D341Med (cell line): ENCODE measurements at places on chromosomes 4 and X.

DNA sequence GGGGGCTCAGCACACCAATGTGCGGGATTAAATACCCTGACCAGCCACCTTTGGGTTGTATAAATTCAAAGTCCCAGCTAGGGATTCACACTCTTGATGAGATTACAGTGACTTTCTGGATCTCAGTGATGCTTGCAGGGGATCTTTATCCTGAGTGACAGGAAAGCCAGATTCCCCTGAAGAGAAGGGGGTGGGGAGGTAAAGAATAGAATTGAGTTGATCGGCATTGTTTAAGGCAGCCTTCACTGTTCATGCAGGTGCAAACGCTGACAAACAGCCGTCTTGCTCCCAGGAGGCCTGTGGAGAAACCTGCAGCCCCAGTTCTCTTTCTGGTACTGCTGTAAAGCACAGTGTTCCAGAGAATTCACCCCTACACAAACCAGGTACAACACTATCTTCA is 19.0 kb downstream of the CXXC4 start:
- DNase-seq = peak; percentile 24

GRCh38 chr4:126595643-126596042 is 1037.1 kb upstream of the INTU start:
- DNase-seq = no peak

GRCh38 chr4:47530801-47531200 is 45.7 kb downstream of the ATP10D start:
- DNase-seq = no peak

DNA sequence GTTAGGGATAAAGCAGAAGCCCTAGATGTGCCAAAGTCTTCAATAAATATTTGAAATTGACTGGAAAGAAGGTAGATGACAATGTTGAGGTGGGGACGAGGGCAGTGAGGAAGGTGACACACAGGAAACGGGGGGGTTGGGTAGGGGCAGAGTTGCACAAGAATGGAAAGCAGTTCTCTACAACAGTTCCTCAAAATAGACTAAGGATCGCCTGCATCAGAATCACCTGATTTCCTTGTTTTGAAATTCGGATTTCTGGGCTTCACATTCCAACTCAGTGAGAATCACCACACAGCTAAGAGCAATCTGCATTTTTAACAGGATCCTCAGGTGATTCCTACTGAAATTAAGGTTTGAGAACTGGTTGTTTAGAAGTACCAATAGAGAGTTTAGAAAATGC is 70.6 kb downstream of the ARFIP1 start:
- no peak for DNase-seq

DNA sequence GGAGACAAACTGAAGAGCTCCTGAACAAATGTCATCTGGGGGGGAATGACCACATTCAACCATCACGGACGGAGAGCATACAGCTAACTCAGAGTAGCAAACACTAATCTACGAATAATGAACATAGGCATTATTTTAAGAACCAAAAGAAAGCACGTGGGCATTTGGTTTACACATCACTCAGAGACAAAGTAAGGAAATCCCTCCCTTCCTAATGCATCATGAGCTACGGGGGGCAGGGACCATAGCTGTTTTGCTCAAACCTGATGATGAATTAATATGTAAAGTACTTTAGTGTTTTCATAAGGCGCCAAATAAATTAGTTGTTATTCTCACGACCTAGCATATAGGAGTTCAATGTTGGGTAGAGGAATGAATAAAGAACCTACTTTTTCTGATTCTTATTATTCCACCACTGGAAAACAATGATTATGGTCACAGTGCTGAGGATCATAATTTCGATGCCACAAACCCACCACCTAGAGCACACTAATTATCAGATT is 11.7 kb upstream of the TMEM156 start:
- DNase-seq = no peak

DNA sequence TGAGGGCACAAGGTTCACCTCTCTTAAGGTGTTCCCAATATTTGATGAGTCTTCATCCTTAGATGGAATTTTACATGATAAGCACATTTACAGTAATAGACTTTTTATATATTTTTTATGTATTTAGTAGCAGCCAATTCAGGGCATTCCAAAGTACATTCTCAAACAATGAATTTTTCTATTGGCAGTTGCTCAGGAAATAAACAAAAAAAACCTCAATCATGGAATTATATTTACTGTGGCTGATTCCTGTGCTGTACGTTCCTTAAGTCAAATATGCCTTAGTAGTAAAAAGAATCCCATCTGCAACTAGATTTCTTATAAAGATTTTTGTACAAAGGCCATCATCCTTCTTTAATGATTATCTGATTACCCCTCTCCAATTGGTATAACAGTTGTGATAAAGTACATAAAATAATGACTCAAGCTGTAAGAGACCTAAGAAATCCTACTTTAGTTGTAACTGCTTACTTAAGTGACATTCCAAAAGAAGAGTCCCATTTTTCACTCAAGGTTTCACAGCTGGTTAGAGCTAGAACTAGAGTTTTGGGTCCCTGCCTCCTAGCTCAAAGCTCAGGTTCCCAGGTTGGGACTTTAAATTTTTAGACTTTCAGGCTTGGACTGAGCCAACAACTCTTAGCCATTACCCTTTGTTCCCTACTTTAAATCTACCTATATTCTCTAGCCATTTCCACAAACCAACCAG is 152.7 kb downstream of the FHIP1A start:
- no peak for DNase-seq

- no peak for DNase-seq
These were observed 15.3 kb downstream of the TCEAL1 start for GRCh38 chrX:103644125-103644524.

DNA sequence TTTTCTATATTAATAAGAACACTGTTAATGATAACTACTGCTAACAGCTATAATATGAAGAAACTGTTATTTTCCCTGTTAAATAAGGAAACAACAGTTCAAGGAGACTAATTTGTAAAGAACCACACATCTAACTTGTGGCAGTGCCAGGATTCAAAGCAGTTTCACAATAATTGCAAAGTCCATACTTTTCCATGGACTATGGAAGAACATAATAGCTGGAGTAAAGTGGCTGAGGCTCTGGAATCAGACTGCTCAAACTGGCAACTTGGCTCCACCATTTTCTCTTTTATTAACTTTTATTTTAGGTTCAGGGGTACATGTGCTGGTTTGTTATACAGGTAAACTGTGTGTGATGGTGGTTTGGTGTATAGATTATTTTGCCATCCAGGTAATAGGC is 393.7 kb upstream of the CPEB2 start:
- DNase-seq = no peak

GRCh38 chr4:179307297-179308136 is 1865.3 kb upstream of the AGA start:
- DNase-seq = peak; percentile 48

DNA sequence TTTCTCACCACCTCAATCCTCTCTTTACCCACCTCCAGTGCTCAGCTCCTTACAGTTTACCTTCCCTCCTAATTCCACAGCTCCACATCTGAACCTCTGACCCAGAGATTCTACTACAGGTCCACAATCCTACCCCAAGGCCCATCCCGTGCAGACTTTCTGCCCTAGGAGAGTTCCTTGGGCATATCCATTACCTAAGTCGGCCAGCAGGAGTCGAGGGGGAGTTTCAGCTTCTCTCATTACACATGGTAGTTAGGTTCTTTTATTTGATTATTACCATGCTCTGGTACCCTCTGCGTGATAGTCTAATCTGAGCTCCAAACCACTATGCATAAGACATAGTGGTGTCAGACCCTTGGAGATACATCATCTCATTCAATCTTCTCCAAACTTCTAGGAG is 117.9 kb downstream of the SH3RF1 start:
- no peak for DNase-seq

- DNase-seq = no peak
These were observed 174.7 kb upstream of the RPL34 start for GRCh38 chr4:108445716-108446115.

- DNase-seq = no peak
These were observed 330.3 kb upstream of the FAM241A start for GRCh38 chr4:111814961-111815360.

DNA sequence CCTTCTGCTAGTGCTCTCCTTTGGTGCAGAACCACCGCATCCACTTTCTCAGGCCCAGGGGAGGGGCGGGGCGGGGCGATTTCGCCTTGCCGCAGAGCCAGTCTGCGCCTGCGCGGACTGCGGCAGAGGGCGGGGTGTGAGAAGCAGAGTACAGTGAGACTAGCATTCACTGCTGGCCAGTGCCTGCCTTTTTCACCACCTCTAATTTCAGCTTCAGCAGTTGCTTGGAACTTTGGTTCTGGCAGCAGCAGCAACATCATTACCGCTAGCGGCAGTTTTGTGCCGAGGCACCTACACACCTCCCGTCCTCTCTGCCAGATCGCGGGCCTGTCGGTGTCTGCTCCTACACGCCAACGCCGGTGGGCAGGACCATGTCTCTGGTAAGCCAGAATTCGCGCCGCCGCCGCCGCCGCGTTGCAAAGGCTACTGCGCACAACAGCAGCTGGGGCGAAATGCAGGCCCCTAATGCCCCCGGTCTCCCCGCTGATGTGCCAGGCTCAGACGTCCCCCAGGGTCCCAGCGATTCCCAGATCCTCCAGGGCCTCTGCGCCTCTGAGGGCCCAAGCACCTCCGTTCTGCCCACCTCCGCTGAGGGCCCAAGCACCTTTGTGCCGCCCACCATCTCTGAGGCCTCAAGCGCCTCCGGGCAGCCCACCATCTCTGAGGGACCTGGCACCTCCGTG is at the start of gene MAGEE1:
Gene MAGEE1 (plus strand): TSS at position 151 of the 683 bp plus-strand sequence. CDS start 221 bp downstream, at position 372.
- peak; percentile 89 for DNase-seq

- no peak for DNase-seq
These were observed 179.1 kb upstream of the ANXA3 start for GRCh38 chr4:78372355-78372988.

- DNase-seq = no peak
These were observed 605.2 kb downstream of the KLHL13 start for GRCh38 chrX:117511379-117511778.

DNA sequence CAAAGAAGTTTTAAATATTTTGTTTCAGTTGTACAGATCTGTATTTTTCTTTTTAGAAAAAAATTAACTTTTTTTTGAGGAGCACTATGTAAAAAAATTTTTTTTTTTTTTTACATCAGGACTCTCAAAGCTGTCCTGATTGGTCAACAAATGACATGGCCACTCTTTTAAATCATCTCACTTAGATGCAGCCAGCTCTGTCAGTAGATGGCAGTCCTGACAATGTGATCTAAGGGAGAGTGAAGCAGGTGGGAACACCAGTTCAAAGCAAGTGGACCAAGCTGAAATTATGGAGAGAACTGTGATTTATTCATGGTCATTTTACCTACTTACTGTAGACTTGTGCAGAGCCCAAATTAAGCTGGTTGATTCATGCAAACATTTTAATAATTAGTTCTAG is 174.7 kb upstream of the GPRIN3 start:
- peak; percentile 65 for DNase-seq

DNA sequence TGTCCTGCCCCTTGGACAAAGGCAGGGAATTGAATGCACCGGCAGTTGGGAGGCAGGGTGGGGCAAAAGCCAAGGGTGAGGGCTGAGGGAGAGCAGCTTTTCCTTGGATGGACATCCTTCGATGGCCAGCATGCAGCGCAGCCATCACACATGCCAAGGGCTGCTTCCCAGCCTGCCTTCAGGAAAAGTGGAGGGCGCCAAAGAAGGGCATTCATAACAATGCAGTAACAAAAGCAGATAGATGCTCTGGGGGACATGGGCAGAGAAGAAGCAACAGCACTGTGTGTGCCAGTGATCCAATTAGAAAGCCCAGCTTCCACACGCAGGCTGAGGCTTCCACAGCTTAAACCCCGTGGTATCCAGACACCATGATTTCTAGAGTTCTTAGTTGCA is 71.5 kb downstream of the TSPAN5 start:
- DNase-seq = no peak

DNA sequence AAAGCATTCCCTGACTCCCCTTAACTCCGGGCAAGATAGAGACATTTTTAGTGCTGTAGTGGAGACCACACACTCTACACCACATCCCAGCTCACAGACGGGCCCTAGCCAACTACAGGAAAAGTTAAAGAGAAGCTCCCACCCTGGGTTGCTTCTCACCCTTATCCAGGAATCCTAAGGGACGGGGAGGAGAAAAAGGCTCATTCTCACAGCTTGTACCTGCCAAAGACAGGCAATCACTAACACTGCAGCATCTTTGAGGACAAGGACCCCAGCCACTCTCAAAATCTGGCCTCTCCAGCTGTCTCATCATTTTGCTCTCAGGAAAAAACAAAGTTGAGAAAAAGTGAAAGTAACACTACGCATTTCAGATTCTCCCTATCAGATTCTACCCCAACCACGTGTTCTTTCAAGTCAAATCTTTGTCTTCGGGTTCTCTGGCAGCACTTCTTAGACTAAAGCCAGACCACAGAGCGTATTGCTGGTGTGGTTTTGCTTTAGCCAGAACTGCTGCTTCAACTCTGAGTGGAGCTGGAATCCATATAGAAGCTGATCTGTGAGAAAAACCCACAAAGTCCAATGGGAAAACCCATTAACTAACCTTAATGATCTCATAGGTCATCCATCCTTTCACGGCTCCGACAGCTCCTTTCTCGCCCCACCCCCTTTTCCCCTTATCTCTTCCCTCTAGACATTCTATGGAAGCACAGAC is 605.9 kb upstream of the DIPK2B start:
- no peak for DNase-seq

GRCh38 chrX:78653118-78653822 is 5.9 kb downstream of the RTL3 start:
- no peak for DNase-seq

- no peak for DNase-seq
These were observed 27.2 kb downstream of the ANTXR2 start for GRCh38 chr4:80045786-80046185.

- DNase-seq = no peak
These were observed 3.2 kb downstream of the GSX2 start for GRCh38 chr4:54103190-54103574.

DNA sequence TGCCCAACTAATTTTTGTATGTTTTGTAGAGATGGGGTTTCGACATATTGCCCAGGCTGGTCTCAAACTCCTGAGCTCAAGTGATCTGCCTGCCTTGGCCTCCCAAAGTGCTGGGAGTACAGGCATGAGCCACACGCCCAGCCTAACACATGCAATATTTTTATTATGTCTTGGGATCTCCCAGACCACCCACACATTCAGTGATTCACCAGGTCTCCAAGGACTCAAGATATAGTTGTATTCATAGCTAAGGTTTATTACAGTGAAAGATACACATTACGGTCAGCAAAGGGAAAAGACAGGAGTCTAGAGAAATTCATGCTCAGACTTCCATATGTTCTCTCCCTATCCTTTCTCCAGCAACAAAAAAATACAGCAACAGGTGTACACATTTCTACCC is 25.5 kb upstream of the FAM120C start:
- no peak for DNase-seq

DNA sequence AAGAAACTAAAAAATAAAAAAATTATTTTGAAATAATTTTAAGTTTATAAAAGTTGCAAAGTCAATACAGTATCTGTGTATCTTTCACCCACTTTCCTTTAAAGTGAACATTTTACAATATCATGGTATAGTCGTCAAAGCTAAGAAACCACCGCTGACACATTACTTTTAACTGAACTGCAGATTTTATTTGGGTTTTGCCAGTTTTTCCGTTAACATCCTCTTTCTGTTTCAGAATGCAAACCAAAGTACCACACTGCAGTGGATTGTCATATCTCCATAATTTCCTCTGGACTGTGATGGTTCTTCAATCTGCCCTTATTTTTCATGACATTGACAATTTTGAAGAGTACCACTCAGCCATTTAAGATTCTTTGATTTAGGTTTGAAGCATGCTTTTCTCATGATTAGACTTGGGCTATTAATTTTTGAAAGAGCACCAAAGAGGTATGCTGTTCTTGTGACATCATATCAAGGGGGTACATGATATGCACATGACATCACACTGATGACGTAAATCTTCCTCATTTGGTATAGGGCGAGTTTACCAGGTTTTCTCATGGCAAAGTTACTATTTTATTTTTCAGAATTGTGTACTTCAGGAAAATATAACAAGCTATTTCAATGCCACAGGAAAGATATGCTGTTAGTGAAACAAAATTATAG is 3.6 kb upstream of the CXCL1 start:
- no peak for DNase-seq
